HepG2 (cell line): ENCODE measurements at places on chromosomes 2 and 18.

GRCh38 chr2:11068079-11068741 lies 87.1 kb upstream of the SLC66A3 start:
- DNase-seq = no peak

DNA sequence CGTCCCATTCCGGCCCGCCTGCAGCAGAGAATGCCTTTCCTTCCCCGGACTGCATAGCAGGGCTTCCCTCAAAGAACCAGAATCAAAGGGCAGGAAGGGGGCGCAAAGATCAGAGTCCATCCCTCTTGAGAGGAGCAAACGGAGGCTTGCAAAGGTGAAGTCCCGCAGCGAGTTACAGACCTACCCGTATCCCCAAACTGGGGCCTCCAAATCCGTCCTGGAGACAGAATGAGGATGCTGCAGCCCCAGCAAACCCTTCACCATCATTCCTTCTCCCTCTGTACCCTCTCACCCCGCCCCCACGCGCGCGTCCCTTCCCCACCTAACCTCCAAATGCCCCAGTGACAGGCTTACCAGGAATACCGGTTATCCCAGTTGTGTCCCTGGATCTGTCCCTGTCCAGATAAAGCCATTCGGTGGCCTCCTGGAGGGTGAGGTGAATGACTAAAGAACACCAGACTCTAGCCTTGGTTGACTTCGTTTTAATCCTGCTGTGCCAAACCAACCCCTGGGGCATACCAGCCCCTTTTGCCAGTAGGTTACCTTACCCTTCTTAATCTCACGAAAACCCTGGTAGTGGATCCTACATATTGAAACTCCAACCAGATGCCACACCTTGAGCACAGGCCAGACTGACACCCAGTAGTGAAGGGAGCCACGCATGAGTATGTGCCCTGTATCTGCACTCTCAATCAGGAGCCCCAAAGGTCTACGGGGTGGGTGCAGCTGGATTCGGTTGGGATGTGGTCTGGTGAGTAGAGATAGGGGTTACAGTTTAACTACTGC lies 961 bp upstream of the SLC40A1 start:
- DNase-seq = peak; percentile 62

DNA sequence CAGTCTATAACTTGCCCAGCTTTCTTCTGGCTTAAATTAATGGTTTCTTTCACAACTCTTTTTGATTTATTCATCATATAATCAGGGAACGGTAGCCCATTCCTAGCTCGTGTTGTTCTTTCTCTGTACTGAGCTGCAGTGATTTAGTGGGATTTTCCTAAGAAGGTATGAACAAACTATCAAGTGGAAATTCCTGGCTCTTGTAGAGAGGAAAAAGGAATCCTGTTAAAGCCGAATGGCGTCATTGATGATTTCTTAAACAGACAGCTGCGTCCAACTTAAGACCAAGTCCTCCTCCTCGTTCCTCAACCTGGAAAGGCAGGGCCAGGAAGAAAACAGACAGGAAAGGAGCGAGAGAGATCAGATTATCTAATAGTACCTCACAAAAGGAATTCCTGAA lies 69.2 kb upstream of the CABLES1 start:
- DNase-seq = no peak

GRCh38 chr2:8432706-8433336 lies 249.0 kb upstream of the ID2 start:
- DNase-seq = no peak

GRCh38 chr2:177147093-177147694 lies 65.4 kb upstream of the HNRNPA3 start:
- DNase-seq = peak; percentile 55

DNA sequence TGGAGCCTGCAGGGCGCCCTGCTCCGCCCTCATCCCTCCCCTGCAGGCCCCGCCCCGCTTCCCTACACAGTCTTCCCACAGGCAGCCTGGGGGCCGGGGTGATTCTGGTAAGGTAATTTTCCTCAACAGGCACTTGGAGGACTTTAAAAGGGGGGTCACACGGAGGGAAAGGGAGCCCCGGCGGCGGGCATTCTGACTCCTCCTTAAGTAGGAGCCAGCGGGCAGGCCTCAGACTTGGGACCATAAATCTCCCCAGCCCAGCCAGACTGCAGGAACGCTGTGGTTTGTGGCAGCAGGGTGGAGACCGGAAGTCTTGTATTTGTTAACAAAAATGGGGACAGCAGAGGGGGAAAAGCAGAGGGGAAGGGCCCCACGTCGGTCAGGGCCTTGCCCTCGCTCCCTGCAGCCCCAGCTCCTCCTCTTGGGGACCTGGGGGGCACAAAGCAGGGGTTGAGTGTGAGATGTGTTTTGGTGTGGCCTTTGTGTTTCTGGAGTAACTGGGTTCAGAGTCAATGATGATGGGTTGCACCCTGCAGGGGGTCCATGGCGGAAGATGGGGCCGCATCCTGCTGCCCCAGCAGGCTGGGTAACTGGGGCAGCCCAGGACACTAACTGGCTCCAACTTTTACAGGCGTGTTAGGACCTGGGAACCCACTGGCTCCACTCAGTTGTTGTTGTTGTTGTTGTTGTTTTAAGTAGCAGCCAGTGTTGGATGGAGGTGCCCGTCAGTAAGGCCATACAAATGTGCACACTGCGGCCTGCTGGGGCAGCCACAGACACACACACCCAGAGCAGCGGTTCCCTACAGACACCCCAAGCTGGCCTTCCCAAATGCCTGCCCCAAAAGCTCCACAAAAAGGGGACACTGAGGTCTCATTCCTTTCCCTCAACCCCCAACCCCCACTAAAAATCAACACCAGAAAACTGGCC lies 27.7 kb downstream of the SMAD7 start:
- no peak for DNase-seq

- no peak for DNase-seq
Observed at GRCh38 chr2:132383956-132384355, 32.6 kb upstream of the GPR39 start.

- no peak for DNase-seq
Observed at GRCh38 chr18:3541549-3542386, 91.8 kb downstream of the TGIF1 start.

DNA sequence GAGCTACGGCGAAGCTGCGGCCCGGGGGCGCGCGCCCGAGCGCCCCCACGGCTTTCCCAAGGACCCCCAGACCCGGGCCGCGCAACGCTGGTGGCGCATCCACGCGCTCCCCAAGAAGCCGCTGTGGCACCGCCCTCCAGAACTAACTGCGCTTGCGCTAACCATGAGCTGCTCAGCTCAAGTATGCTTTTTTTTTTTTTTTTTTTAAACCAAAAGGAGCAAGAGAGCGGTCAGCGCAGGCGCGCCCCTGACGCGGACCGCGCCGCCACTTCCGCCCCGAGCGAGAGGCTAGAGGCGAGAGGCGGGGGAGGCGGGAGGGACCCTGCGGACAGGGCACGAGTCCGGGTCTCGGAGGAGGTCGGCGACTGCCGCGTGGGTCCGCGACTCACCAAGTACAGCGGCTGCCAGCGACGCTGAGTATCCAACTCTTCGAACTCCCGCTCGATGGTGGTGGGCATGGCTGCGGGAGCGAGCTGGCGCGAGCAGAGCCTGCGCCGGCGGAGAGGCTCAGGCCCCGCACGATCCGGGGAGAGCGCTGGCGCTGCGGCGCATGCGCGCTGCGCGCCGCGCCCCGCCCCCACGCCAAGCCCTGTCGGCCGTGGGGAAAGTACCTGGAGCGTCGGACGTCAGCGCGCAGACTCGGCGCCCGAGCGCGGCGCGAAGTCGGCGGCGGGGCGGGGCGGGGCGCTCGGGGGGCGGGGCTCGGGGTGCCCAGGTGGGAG lies at the start of gene PTPN2:
Gene PTPN2 (minus strand): TSS at position 554 of the 722 bp plus-strand sequence. CDS start 96 bp downstream, at position 458.
- DNase-seq = peak; percentile 90

GRCh38 chr2:57842531-57842930 lies 204.1 kb upstream of the VRK2 start:
- no peak for DNase-seq

- no peak for DNase-seq
Observed at GRCh38 chr2:61114147-61114546, 47.8 kb upstream of the C2orf74 start.

DNA sequence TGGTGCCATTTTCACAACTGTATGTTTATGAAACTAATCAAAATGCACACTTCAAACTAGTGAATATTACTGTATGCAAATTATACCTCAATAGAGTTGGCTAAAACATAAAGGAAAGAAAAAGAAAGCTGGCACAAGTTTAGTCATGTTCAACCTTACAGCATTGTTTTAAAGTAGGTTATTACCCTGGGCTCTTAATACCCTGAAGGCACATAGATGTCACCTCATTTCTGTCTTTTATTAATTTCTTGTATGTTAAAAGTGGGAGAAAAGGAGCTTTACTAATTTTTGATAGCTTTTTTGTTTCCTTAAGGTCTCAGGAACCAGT lies 32.7 kb downstream of the TMEM131 start:
- no peak for DNase-seq

- DNase-seq = peak; percentile 32
Observed at GRCh38 chr18:58135183-58135641, 91.2 kb downstream of the NEDD4L start.

DNA sequence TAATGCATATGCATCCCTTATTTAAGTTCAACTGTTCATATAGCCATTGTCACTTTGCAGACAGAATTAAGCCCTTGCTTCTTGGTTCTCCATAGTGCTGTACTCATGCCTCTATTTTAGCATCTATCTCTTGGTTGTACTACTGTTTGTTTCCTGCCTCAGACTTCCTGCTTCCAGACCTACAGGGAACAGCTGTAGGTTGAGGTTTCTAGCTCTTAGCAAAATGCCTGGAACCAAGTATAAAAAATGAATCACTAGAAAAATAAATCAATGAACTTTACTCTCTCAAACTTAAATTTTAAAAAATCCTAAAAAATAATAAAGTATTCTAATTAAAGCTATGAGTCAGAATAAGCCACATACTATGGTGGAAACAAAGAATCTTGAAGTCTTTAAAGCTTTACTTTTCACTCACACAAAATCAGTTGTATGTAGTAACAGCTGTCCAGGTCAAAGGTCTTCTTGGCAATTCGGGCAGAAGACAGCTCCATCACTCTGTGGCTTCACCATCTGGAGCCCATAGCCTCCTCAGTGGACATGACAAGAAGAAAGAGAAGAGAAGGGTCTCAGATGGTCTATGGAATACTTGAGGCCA lies 1228.1 kb upstream of the GYPC start:
- no peak for DNase-seq

DNA sequence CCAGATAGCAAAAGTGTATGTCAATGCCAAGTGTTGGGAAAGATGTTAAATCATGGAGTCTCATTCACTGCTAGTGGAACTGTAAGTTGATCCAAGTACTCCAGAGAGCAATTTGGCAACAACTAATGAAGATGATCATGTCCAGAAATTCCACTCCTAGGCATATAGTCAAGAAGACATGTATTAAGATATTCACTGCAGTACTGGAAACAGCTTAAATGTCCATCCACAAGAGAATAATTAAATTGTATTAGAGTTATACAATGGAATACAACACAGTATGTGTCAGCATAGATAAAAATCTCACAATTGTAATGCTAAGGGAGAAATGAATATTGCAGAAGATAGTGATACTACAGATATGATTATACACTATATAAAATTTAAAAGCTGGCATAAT lies 15.2 kb upstream of the LBH start:
- no peak for DNase-seq

GRCh38 chr2:188024811-188025210 lies 266.9 kb upstream of the GULP1 start:
- no peak for DNase-seq

DNA sequence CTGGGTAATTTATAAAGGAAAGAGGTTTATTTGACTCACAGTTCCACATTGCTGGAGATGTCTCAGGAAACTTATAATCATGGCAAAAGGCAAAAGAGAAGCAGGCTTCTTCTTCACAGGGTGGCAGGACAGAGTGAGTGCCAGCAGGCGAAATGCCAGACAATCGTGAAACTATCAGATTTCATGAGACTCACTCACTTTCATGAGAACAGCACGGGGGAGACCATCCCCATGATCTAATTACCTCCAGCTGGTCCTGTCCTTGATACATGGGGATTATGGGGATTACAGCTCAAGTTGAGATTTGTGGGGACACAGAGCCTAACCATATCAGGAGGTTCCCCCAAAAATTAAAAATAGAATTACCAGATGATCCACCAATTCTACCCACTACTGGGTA lies 675.5 kb upstream of the SLC8A1 start:
- no peak for DNase-seq

GRCh38 chr2:126038861-126039260 lies 617.1 kb upstream of the GYPC start:
- no peak for DNase-seq

GRCh38 chr18:41022484-41022883 lies 932.5 kb upstream of the PIK3C3 start:
- DNase-seq = no peak

DNA sequence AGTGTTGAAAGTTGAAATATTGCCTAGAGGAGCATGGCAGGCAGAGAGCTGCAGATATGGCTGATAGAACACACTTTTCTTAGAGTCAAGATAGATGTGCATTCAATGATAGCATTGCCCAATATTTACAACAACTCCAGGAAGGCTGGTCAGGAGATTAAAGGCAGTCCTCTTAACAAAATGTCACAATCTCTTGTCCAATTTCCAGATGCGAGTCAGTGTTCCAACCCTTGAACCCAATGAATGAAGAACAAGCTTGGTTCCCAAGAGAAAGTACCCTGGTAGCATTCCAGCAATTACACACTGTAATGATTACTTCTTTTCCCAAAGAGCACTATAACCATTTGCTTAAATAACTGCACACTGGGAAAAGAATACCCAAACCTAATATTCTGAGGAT lies 839.4 kb upstream of the VRK2 start:
- DNase-seq = no peak

GRCh38 chr2:98181346-98181745 lies 94.4 kb downstream of the VWA3B start:
- no peak for DNase-seq

DNA sequence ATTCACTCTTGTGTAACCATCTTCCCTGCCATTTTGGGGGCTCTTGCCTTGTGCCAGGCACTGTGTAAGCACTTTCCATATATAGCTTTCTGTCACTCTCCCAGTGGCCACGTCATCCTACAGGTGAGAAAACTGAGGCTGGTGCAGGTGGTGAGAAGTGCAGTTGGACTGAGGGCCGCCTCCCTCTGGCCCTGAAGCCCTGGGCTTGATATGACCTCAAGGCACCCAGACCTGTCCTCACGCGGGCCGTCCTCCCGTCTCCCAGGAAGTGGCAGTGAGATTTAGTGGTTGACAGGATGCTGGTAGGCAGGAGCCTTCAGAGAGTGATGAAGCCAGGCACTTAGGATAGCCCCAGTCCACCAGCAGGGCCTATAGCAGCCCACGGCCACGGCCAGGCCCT lies 30.5 kb downstream of the MAL start:
- no peak for DNase-seq

- DNase-seq = no peak
Observed at GRCh38 chr18:36672437-36673344, 156.1 kb downstream of the TPGS2 start.

- no peak for DNase-seq
Observed at GRCh38 chr2:219664944-219665343, 37.5 kb downstream of the SLC4A3 start.

DNA sequence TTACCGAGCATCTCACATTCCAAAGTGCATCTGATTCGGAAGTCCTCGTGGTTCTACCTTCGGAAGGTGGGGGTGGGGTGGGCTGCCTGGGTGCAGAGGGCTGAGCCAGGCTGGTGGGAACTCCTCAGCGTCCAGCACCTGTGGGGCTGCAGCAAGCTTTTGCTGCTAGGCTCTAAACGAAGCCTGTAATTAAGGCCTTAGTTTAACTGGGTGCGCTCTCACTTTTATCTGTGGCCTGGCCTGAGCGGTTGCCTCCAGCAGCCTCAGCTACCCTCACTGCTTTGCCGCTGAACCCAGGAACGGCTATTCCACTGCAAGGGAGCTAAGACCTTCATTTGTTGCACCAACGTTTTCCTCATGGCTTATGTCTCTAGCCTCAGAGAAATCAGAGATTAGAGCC lies 48.4 kb downstream of the TMEM17 start:
- no peak for DNase-seq

GRCh38 chr2:231483398-231484329 lies 19.4 kb upstream of the NCL start:
- DNase-seq = no peak
